ENCODE measurements at places on chromosomes 13 and 19.

DNA sequence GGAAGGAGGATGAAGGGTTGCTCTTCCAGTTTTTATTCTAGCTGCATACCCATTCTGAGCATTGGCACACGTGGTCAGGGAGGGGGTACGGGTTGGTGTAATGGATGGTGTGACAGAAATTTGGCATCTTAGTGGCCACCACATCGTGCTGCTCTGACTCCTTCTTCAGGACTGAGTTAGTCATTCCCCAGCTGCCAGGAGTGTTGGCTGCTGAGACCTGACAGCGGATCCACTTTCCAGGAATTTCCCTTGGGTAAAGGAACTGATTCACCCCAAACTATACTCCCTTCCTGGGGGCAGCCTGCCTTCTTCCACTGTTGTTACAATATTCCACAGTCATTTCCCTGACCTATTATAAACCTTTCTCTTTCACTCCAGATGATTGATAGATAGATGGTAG is 595.5 kb upstream of the KLHL1 start:
- no peak for DNase-seq

GRCh38 chr19:18443406-18443805 is 5.5 kb upstream of the ISYNA1 start:
- no peak for DNase-seq

DNA sequence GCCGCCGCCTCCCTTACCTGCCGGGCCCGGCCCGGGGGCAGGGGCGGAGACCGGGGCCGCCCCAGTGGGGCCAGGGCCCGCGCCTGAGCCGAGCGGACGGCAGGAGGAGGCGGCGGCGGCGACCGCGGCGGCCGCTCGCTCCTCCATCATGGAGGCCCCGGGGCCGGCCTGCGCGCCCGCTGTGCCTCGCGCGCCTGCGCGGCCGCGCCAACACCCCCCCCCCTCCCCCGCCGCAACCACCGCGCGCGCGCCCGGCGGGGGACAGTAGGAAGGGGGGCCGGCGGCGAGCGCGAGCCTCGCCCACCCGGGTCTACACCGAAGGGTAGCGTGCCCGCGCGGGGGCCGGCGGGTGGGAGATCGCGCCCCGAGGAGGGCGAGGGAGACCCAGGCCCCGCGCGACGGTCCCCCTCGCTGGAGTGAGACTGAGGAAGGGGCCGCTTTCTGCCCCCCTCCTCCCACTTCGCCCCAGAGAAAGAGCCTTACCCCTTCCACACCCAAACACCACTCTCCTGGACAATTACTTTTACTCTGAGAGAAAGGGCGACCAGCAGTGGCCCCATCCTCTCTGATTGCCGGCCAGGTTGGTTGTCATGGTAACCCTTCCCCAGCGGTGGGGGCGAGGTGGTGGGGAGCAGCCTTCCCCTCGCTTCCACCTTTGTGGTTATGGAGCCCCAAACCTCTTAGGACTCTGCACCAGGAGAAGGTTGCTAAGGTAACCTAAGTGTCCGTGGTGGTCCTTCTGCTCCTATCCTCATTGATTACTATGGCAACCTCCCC is at the start of gene STRN4:
TSS of gene STRN4 (minus strand) at position 170 of the 777 bp plus-strand sequence. CDS start at position 150, 20 bp downstream.
- peak; percentile 87 for DNase-seq

GRCh38 chr19:14146789-14147216 is 10.4 kb upstream of the ASF1B start:
- DNase-seq, result no peak

- DNase-seq, result no peak
Measured at GRCh38 chr19:8398311-8398771, 8.2 kb downstream of the RAB11B start.

GRCh38 chr13:21045100-21045499 is 16.3 kb downstream of the LATS2 start:
- no peak for DNase-seq

DNA sequence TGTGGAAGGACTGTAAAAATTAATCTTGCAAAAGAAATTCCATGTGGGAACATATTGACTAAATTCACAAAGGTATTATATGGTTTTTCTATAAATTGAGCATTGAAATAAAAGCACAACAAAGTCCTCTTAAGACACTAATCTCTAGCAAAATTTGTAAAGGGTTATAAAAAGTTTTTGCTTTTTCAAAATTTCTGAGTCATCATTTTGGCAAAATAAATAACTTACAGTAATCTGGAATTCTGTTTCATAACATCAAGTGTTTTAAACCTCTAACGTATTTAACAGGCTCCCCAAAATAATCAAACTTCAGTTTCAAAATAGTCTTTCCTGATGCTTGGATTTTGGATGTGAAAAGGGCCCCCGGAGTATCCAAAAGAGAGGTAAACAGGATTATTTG is 26.0 kb downstream of the MED4 start:
- DNase-seq, result no peak

- DNase-seq, result no peak
Measured at GRCh38 chr13:57824121-57824520, 192.6 kb downstream of the PCDH17 start.

DNA sequence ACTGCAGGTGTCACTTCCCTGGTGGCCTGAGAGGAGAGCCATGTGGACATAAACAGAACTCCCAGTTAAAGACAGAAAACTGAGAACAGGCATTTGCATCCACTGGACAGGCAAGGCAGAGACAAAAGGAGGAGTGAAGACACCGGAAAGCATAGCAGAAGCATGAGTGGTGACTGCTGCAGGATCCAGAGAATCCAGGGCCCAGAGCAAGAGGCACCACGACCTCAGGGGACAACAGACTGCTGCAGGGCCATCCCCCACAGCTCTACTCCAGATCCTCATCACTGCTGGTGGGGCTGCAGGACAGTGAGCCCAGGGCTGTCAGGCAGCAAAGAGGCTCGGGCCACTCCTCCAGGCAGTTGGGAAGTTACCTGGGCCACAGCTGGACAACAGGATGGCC is 14.5 kb upstream of the ISYNA1 start:
- DNase-seq, result no peak

GRCh38 chr13:70568571-70568970 is 460.3 kb upstream of the KLHL1 start:
- DNase-seq, result peak; percentile 8

DNA sequence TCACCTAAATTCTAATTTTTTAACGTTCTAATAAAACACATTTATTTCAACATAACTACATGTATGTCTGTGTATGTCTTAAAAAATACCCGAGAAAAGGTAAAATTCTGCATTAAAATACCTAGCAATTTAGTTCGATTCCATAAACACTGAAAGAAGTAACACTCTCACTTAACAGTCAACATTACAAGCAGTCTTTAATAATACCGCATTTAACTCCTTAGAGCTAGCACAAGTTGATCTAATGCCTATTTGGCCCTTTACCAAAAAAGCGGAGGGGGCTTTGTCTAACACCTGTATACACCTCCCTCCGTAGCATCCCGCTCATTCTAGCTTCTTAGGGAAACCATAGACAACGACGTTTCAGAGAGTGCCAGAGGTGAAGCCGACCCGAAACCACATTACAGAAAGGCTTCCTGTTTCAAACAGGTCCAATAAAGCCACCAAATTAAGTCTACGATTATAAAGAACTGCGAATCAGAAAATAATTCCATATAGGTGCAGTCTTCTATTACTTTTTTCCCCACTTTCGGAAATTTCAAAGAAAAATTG is 1.2 kb downstream of the SPART start:
- DNase-seq, result peak; percentile 20
